GM12878 (cell line): ENCODE measurements at places on chromosomes 16 and 17. TPM values are rescaled to one million over a fixed set of nuclear protein-coding genes. Genes with fewer than 3 reads are reported as not detected.

The MAPT gene
- 0.03 TPM in 1 of 2 replicates, not detected in the other for total RNA-seq

The FSCN2 gene
- total RNA-seq, result 2.1 and 2.7 TPM in 2 replicates

The SLC43A2 gene
- 14.0 and 14.1 TPM in 2 replicates for total RNA-seq

The CFAP52 gene
- not detected in 2 replicates for total RNA-seq

The HIC1 gene
- total RNA-seq, result 55.4 and 61.1 TPM in 2 replicates

The ZP2 gene
- 0.21 TPM in 1 of 2 replicates, not detected in the other for total RNA-seq

The SLFN13 gene
- 51.5 and 64.4 TPM in 2 replicates for total RNA-seq

The MEIOB gene
- 0.13 TPM in 1 of 2 replicates, not detected in the other for total RNA-seq

The CCDC137 gene
- total RNA-seq, result 32.0 and 35.1 TPM in 2 replicates

The IL34 gene
- total RNA-seq, result not detected in 2 replicates

The TPSB2 gene
- 0.19 TPM in 1 of 2 replicates, not detected in the other for total RNA-seq

The GPR142 gene
- not detected in 2 replicates for total RNA-seq

The CCNF gene
- 48.9 and 54.2 TPM in 2 replicates for total RNA-seq

The ACAP1 gene
- total RNA-seq, result 245 and 257 TPM in 2 replicates

The TNFRSF13B gene
- 160 and 161 TPM in 2 replicates for total RNA-seq

The SLC13A2 gene
- total RNA-seq, result 0.13 TPM in 2 replicates

The SMARCE1 gene
- 114 and 123 TPM in 2 replicates for total RNA-seq

The CCL5 gene
- total RNA-seq, result 60.2 and 71.7 TPM in 2 replicates

The PRR35 gene
- total RNA-seq, result not detected in 2 replicates
